ENCODE measurements at places on chromosomes 1 and 21. TPM values are rescaled to one million over a fixed set of nuclear protein-coding genes. Genes with fewer than 3 reads are reported as not detected.

Gene TLCD4
- total RNA-seq = 0.32 TPM

Gene TNFRSF4
- total RNA-seq = 137 TPM

Gene CD244
- total RNA-seq = 1.8 TPM

Gene OLIG2
- not detected for total RNA-seq

Gene OR10J1
- total RNA-seq = not detected

Gene RNU1-1
- 820 TPM for total RNA-seq

Gene PKLR
- not detected for total RNA-seq

DNA sequence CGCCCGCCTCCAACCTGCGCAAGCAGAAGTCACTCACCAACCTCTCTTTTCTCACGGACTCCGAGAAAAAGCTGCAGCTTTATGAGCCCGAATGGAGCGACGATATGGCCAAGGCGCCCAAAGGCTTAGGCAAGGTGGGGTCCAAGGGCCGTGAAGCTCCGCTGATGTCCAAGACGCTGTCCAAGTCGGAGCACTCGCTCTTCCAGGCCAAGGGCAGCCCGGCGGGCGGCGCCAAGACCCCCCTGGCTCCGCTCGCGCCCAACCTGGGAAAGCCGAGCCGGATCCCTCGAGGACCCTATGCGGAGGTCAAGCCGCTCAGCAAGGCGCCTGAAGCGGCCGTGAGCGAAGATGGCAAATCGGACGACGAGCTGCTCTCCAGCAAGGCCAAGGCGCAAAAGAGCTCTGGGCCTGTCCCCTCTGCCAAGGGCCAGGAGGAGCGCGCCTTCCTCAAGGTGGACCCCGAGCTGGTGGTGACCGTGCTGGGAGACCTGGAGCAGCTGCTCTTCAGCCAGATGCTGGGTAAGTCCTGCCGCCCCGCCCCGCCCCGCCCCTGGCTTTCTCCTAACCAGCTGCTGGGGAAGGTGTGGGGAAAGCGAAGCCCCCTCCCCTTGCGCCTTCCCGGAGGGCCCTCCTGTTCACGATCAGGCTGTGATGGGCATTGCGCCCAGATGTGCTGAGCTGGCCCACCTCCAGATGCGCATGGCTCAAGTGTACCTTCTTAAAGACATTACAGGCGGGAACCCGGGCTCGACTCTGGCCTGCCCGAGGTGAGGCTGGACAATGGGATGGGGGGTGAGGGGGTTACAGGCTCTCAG, 110.2 kb downstream of the NAV1 start:
- DNase-seq = no peak

GRCh38 chr21:30028537-30028936, 88.7 kb upstream of the GRIK1 start:
- DNase-seq = no peak

- DNase-seq = no peak
These were observed 3.2 kb upstream of the PROX1 start for GRCh38 chr1:213984387-213985208.

DNA sequence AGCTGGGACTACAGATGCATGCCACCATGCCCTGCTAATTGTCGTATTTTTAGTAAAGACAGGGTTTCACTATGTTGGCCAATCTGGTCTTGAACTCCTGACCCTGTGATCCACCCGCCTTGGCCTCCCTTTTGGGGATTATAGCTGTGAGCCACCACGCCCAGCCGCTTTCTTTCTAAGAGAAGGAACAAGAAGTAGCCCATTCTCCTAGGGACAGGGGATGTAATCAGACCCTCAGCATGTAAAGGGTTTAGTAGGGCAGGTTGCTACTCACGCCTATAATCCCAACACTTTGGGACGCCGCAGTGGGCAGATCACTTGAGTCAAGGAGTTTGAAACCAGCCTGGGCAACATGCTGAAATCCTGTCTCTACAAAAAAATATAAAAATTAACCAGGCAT, 189.7 kb downstream of the TOMM20 start:
- DNase-seq = no peak

DNA sequence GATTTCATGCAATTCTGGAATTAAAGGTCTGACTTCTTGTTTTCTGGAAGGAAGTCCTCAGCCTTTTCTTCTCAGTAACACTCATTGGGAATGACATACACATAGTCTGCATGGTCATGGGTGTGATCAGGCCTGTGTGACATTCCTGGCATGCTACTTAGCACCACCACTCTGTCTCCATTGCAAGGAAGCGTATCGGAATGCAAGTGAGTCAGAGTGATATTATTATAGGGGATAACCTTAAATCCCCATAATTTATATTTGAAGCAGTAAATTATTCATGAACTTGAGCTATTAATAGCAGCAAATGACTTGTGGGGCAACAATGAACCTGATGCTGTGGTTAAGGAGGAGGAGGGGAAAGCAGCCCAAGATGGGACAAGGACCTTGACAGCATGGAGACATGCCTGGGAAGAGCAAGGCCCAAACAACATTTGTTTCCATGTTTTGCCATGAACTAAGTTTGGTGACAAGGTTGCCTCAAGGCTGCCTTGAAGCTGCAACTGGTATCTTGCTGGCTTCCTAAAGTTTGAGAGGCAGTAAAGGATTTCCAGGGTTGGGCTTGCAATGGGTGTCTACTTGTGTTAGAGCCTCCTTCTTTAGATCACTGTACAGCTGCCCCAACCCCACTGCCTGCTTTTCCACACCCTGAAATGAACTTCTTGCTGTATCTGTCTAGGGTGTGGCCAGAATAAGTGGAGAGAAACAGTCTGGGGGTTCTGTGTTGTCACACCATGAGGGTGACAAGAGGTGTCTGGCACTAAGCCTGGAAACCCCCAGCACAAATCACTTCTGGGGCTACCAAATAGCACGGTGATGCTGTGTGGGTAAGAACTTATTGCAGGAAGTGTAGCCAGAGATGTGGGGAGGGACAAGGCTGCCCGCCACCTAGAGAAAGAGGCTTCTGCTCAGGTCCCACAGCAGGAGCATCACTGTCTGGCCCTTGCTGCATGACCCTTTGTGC, 4.6 kb downstream of the MAB21L3 start:
- no peak for DNase-seq

DNA sequence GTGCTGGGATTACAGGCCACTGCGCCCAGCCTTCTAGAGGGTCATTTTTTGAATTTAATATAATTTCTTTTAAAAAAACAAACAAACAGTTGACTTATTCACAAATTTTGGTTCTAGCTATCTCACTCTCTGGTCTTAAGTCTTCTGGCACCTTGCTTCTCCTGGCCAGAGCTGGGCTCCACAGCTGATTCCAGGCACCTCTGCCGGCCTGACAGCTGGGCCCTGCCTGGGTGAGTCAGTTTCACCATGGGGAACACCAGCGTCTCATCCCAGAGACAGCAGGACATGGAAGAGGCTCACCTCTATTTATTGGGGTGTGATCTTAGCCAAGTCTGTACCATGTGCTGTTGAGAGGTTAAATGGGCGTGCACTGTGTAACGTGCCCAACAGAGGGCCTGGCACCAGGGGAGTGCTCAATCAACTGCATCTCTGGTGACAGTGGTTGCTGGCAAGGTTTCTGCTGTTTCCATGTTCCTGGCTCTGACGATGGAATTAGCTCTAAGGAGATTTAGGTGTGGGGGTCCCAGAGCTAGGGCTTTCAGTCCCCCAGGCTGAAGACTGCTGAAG, 956 bp downstream of the CPLANE2 start:
- peak; percentile 69 for DNase-seq

GRCh38 chr1:216528816-216529215, 105.6 kb upstream of the USH2A start:
- no peak for DNase-seq

DNA sequence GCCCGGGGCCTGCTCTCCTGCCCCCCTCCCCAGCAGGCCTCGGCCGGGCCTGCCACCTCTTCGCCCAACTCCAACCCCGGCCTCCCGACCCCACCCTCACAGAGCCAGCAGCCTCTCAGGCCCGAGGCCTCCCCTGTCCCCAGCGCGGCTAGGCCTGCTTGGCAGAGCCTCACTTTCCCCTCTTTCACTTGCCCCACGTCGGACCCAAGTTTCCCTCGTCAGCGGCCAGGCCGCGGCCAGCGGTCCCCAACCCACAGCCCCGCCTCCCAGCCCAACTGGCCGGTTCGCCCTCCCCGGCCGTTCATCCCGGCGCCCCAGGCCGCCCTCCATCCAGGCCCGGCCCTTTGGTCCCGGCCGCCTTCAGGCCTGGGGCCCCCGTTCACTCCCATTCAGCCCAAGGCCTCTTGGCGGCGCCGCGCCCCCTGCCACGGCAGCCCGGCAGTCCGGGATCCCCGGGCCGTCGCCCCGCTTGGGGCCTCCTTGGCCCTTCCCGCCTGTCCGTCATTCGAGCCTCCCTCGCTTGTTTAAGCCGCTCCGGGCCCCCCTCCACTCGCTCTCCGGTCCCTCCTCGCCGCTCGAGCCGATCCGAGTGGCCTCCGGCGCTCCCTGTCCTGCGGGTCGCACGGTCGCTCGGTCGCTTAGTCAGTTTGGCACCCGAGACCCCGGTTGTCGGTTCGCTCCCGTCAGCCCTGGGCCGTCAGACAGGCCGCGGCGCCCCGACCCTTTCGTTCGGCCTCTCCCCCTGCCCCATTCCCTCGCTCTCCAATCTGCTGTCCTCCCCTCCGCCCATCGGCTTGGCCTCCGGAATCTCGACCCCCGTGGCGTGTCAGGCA, 1.4 kb downstream of the LRRC41 start:
- peak; percentile 59 for DNase-seq

GRCh38 chr1:220879076-220879508, at the start of gene HLX:
HLX (plus strand) TSS chr1:220879443; CDS start chr1:220879858, 415 bp downstream.
- DNase-seq = peak; percentile 43

- no peak for DNase-seq
These were observed 91.3 kb downstream of the ATP5PO start for GRCh38 chr21:33824156-33824941.

DNA sequence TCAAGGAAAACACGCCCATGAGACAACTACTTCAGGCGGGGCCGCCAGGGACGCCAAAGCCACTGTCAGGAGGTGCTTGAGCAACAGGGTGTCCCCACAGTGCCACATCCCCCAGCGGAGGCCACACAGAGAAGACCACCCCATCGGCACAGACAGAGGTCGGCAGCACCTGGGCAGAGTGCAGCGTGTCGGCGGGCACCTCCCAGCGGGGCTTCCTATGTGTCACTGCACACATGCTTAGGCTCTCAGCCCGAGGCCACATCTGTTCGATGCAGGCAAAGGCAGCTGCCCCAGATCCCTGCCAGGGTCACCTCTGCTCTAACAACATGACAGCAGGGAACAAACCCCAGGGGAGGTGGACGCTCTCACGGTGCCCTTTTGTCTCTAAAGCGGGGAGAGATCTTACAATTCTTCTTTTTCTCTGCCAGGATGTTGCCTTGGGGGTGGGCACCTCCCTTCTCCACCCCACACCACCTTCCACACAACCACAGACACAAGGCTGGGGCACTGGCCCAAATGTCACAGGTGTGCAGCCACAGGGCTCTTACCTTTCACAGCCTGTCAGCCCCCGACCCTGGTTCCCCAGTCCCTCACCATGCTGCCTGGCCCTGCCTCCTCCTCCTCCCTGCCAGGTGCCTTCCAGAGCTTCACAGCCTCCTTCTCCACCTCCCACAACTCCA, 4.2 kb downstream of the KRTAP10-8 start:
- DNase-seq = no peak

GRCh38 chr1:73860421-73860950, 337.5 kb downstream of the LRRIQ3 start:
- DNase-seq = no peak

- no peak for DNase-seq
These were observed 156.7 kb downstream of the NR5A2 start for GRCh38 chr1:200184196-200184595.

DNA sequence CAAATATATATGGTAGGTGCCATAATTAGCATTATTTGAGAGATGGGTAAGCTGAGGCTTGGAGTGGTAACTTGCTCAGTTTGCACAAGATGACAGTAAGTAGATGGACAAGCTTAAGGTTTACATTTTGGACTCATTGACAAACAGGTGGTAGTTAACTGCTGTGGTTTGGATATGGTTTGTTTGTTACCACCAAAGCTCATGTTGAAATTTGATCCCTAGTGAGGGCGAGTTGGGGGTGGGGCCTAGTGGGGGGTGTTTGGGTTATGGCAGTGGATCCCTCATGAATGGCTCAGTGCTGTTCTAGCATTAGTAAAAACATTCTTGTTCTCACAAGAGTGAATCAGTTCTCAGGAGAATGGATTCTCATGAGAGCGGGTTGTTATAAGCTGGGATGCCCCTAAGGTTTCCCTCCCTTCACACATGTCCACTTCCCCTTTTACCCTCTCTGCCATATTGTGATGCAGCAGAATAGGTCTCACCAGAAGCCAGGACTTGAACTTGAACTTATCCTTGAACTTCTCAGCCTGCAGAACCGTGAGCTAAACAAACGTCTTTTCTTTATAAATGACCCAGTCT, 6.6 kb upstream of the PRRX1 start:
- DNase-seq = no peak

DNA sequence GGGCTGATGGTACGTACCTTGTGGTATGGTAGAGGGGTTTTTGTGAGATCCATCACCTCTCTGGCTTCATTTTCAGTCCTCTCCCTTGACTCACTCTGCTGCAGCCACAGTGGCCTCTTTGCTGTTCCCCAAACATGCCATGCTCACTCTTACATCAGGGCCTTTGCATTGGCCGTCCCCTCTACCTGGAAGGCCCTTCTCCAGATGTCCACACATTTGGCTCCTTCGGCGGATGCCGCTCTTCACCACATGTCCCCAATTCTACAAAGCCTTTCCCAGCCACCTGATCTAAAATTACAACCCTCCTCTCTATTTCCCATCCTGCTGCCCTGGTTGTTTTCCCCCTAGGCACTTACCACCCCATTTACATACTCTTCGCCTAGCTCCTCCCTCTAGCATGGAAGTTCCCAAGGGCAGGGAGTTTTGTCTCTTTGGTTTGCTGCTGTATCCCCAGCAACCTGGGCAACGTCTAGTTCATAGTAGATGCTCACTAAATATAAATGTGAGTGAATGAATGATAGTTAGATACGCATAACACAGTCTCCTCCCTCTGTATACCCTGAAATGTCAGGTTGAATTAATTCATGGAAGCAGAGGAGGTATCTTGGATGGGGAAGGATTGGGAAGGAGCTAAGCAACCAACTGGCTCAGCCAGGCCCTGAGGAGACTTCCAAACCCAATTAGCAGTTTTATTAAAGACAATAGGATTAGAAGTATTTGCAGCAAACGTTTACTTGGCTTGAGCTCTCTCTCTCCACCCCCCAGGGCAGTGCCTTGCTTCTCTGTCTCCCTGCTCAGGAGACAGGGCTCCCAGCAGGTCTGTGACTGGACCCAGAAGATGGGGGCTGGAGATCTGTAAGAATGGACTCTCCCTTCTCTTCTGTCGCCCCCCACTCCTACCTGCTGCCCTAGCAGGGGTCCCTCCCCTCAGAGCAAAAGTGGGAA, 264.2 kb downstream of the GRIK3 start:
- DNase-seq = no peak

- DNase-seq = no peak
These were observed 5.7 kb downstream of the QSOX1 start for GRCh38 chr1:180160357-180160756.

DNA sequence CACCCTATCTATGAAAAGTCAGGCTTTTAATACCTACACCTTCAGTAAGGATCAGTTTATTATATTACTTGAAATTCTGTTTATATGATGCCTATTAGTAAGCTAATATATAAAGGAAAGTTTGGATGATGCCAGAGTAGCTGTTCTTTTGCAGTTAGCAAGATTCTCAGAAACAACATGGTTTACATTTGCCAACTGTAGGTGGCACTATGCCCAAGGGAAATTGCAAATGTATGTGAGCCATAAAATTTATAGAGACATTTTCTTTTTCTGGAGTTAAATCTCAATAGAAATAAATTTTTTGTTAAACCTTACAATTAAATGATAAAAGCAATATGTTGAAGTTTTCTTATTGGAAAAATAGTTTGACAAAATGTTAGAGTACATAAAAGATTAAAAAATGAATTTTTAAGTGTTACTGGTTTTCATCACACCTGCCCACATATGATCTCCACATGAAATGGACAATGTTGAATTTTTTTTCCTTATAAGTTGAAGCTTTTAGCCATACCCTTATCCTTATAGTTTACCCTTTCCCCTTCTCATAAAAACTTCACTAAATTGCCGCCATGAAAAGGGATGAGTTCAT, 32.1 kb upstream of the EPHX4 start:
- DNase-seq = peak; percentile 57
